Activated naive CD8-positive, alpha-beta T cell treated with anti-CD3 and anti-CD28 coated beads, Interleukin-2, amount 10 ng/mL, durations not matched to agents 7 days and 5 days (primary cell): ENCODE measurements at places on chromosomes 5 and 9. TPM values are rescaled to one million over a fixed set of nuclear protein-coding genes. Genes with fewer than 3 reads are reported as not detected.

CYLC2 gene
- not detected for total RNA-seq

CPLANE1 gene
- total RNA-seq, result 7.0 TPM

QRFP gene
- not detected for total RNA-seq

NTNG2 gene
- 15.6 TPM for total RNA-seq

GPR151 gene
- not detected for total RNA-seq

PCDHAC1 gene
- not detected for total RNA-seq

WDR38 gene
- not detected for total RNA-seq

DNA sequence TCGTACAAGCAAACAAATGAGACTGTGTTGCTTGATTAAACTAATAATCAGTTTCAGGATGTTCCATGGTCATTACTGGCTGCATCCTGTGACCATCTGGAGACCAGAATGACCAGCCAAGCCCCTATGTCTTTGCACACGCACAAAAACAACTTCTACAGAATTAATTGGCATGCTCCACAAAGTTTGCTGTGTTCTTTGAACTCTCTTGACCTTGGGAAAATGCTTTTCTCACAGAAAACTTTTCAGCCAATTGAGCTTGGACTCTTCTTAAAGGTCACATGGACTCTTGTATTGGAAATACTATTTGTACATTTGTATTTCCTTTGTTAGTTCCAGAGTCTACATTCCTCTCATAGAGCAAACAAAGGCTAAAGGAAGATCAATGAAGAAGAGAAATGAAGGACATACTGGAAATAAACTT is 147.8 kb downstream of the ARRDC3 start:
- H3K4me1 ChIP-seq, result no peaks in the 10 kb centered on the region
- H3K4me3 ChIP-seq, result no peak overlapping the region
- H3K27me3 ChIP-seq, result no peaks in the 10 kb centered on the region
- H3K27ac ChIP-seq, result no peak overlapping the region

GRCh38 chr9:1941989-1942388 is 73.2 kb upstream of the SMARCA2 start:
- no peak for DNase-seq
- H3K36me3 ChIP-seq, result no peaks in the 10 kb centered on the region
- H3K27me3 ChIP-seq, result no peaks in the 10 kb centered on the region
- H3K4me1 ChIP-seq, result no peaks in the 10 kb centered on the region

DNA sequence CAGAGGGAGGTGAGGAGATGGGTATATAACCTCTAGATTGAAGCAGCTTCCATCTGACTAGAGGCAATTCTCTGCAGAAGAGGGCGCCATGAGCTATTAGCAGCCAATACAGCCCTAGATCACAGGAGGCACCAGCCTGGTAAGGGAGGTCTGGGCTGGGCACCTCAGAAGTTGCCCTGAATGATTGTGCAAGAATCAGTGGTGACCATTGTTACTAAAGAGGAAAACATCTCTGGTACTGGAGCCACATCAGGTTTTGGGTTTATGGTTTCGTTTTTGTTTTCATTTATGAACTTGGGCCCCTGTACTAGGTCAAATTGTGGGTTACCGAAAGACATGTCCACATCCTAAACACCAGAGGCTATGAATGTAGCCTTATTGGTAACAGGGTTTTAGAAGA is 342.0 kb downstream of the MLLT3 start:
- no peaks in the 10 kb centered on the region for H3K27me3 ChIP-seq
- H3K36me3 ChIP-seq, result peaks cover 50% of the 10 kb centered on the region
- H3K4me1 ChIP-seq, result peaks cover 15% of the 10 kb centered on the region
- peak overlapping the region; percentile 72 for H3K27ac ChIP-seq

DNA sequence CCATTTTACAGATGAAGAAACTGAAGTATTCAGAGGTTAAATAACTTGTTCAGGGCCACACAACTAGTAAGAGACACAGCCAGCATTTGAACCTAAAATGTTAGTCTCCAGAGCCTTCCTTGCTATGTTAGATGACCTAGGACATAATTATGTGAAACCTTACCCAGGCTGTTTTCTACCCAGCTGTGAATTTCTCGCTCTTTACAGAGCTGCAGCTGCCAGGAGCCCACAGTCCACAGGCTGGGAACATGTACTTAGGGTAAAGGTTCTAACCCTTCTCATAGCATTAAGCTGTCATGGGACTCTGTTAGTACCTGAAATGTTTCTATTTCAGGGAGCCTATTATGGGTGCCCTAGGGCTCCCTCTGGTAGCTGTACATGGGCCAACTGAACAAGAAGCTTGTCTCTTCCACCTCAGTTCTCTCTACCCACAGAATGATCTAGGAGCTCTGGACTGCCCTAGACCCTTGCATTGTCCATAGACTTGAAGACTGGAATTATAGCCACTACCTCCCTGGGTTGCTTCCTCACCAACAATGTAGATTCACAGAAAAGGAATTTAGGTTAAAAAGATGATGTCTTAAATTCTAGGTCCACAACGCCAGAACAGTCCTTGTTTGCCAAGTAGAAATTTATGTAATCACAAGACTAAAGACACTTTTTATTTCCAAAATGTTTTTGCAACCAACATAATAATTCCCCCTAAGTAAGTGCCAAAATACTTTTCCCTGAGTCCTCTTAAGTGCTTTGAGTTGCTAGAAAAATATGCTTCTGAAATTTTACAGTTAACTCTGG is 262.9 kb downstream of the PIK3R1 start:
- no peak for DNase-seq
- peaks cover 5% of the 10 kb centered on the region for H3K27me3 ChIP-seq
- H3K4me3 ChIP-seq, result no peak overlapping the region
- no peaks in the 10 kb centered on the region for H3K4me1 ChIP-seq
- no peaks in the 10 kb centered on the region for H3K36me3 ChIP-seq

- H3K4me1 ChIP-seq, result peaks cover 22% of the 10 kb centered on the region
- DNase-seq, result no peak
- H3K4me3 ChIP-seq, result no peak overlapping the region
- no peaks in the 10 kb centered on the region for H3K36me3 ChIP-seq
- no peaks in the 10 kb centered on the region for H3K27me3 ChIP-seq
- H3K27ac ChIP-seq, result no peak overlapping the region
Measured at GRCh38 chr5:110106750-110107149, 417.0 kb downstream of the MAN2A1 start.

DNA sequence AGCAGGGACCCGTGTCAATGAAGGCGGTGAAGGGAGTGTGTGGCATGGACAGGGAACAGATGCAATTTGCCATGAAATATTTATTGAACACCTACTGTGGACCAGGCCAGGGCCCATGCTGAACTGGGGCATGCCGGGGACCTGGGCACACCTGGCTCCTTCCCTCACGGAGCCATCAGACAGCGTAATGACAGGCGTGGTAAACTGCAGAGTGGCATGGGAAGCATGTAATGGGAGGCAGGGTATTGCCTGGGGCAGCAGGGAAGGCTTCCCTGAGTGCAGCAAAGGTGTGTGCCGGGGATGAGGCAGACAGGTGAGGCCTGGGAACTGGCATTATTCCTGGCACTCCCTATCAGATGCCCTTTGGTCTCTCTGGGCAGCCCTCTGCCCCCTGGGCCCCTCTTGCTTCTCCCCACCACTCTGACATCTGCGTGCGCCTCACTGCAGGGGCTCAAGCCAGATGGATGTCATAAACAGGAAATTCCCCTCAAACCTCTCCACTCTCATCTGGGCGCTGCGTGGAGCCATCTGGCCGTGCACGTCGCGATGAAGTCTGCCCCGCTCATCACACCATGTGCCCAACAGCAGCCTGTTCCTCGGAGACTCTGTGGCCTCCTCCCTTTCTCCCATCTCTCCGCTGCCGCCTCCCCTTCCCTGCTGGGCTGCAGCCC is 67.6 kb downstream of the HMCN2 start:
- H3K27ac ChIP-seq, result no peak overlapping the region
- peaks cover 17% of the 10 kb centered on the region for H3K27me3 ChIP-seq
- H3K36me3 ChIP-seq, result no peaks in the 10 kb centered on the region
- no peak overlapping the region for H3K4me3 ChIP-seq
- no peak for DNase-seq

- no peaks in the 10 kb centered on the region for H3K27me3 ChIP-seq
- no peak for DNase-seq
- H3K27ac ChIP-seq, result no peak overlapping the region
- H3K4me1 ChIP-seq, result peaks cover 6% of the 10 kb centered on the region
Measured at GRCh38 chr5:93654676-93655075, 71.7 kb downstream of the NR2F1 start.

GRCh38 chr9:14932641-14933040 is 22.4 kb upstream of the FREM1 start:
- no peak for DNase-seq
- H3K4me1 ChIP-seq, result no peaks in the 10 kb centered on the region
- H3K36me3 ChIP-seq, result no peaks in the 10 kb centered on the region
- H3K27me3 ChIP-seq, result no peaks in the 10 kb centered on the region

DNA sequence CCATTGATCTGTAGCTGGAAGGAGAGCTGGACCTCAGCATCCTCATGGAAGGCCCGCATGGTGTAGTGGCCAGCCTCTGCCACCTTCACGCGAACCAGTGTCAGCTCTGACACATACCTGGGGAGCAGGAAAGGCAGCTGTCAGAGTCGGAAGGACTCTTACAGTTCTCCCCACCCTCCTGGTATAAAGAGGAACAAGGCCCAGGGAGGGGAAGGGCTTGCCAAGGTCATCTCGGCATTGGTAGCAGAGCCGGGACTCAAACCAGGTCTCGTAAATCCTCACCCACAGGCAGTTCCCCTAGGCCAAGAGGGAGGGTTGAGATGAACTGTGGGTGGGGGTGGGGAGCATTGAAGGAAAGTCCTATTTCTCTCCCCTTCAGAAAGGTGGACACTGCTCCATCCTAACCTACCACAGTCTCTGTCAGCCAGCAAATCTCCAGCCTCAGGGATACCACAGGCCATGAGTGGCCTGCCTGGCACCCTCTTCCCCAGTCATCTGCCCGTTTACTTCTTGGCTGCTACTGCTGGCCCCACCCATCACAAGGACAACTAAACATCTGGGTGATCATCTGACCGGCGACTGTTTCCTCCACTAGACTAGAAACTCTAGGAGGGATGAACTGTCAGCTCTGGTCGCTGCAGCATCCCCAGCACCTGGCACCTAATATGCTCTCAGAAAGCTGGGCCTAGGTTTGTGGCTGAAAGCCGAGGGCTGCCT is 23.5 kb downstream of the PDGFRB start:
- no peak overlapping the region for H3K4me3 ChIP-seq
- DNase-seq, result no peak
- H3K4me1 ChIP-seq, result peaks cover 16% of the 10 kb centered on the region
- H3K36me3 ChIP-seq, result peaks cover 24% of the 10 kb centered on the region

- DNase-seq, result peak; percentile 82
- H3K27me3 ChIP-seq, result no peaks in the 10 kb centered on the region
- H3K4me3 ChIP-seq, result peak overlapping the region; percentile 94
- H3K36me3 ChIP-seq, result peaks cover 12% of the 10 kb centered on the region
- H3K4me1 ChIP-seq, result peaks cover 50% of the 10 kb centered on the region
Measured at GRCh38 chr5:141637123-141637766, 448 bp downstream of the RELL2 start.

GRCh38 chr9:121835587-121836365 is 184.3 kb downstream of the DAB2IP start:
- peaks cover 8% of the 10 kb centered on the region for H3K4me1 ChIP-seq
- DNase-seq, result no peak
- no peak overlapping the region for H3K27ac ChIP-seq
- H3K27me3 ChIP-seq, result no peaks in the 10 kb centered on the region

DNA sequence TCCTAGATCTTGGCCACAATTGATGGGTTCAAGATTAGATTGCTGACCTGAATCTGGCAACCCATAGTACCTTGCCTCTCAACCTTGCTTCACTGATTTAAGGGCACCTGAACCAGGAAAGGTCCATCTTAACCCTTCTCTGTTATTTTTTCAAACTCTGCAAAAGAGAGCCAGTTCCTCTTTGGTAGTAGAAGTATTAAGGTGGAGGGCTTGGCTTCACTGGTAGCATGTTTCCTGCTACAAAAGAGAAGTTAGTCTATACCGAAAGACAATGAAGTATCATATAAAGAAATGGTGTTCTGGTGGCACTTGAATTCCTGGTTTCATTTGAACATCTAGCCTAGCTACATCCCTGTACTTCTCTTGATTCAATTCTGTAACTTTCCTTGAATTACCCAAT is 8.5 kb downstream of the ALG2 start:
- no peak for DNase-seq
- peaks cover 20% of the 10 kb centered on the region for H3K36me3 ChIP-seq
- no peak overlapping the region for H3K4me3 ChIP-seq
- peaks cover 15% of the 10 kb centered on the region for H3K27me3 ChIP-seq
- no peak overlapping the region for H3K27ac ChIP-seq

GRCh38 chr5:130652176-130652575 is 512.9 kb downstream of the HINT1 start:
- H3K36me3 ChIP-seq, result no peaks in the 10 kb centered on the region
- no peak overlapping the region for H3K27ac ChIP-seq
- no peaks in the 10 kb centered on the region for H3K27me3 ChIP-seq
- no peaks in the 10 kb centered on the region for H3K4me1 ChIP-seq
- H3K4me3 ChIP-seq, result no peak overlapping the region
- no peak for DNase-seq

GRCh38 chr5:113153512-113154097 is 177.0 kb downstream of the DCP2 start:
- H3K4me3 ChIP-seq, result no peak overlapping the region
- no peaks in the 10 kb centered on the region for H3K4me1 ChIP-seq
- H3K27me3 ChIP-seq, result peaks cover 10% of the 10 kb centered on the region
- no peak overlapping the region for H3K27ac ChIP-seq
- DNase-seq, result no peak

- H3K27ac ChIP-seq, result peak overlapping the region; percentile 98
- peaks cover 14% of the 10 kb centered on the region for H3K36me3 ChIP-seq
- H3K27me3 ChIP-seq, result no peaks in the 10 kb centered on the region
- peaks cover 84% of the 10 kb centered on the region for H3K4me1 ChIP-seq
- peak overlapping the region; percentile 92 for H3K4me3 ChIP-seq
Measured at GRCh38 chr5:80189201-80189600, 66.6 kb downstream of the SERINC5 start.

DNA sequence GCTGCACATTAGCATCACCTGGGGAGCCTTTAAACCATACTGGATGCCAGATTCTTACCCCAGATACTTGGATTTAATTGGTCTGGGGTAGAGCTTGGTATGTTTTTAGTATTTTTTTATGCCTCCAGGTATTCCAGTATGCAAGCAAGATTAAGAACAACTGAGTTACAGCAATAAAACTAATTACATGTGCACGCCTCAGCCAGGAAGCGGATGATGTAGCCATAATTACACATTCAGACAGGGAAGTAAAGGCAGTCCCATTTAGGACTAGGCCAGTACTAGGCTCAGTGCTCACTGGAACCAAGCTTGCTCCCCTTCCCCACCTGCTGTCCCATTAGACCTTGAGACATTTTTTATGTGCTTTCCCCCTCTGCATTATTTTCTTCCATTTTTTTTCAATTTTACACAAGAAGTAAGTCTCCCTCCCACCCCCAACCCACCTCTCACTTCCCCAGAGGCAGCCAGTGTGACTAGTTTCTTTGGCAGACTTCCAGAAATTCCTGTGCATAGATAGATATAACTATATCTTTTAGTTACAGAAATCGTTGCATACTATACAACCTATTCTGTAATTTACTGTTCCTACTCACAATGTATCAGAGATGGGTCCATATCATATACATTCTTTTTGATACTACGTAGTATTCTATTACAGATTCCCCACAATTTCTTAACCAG is 7.1 kb upstream of the GNAQ start:
- peaks cover 17% of the 10 kb centered on the region for H3K4me1 ChIP-seq
- H3K36me3 ChIP-seq, result no peaks in the 10 kb centered on the region
- peaks cover 12% of the 10 kb centered on the region for H3K27me3 ChIP-seq
- no peak overlapping the region for H3K4me3 ChIP-seq
